Activated CD8-positive, alpha-beta T cell treated with anti-CD3 and anti-CD28 coated beads for 36 hours (primary cell): ENCODE measurements at places on chromosomes 3 and 15. TPM values are rescaled to one million over a fixed set of nuclear protein-coding genes. Genes with fewer than 3 reads are reported as not detected.
A peak's percentile ranks its signal among the peaks of the same experiment; 100 is the strongest.

Gene KNSTRN
- 55.0 TPM for total RNA-seq

Gene SLC27A2
- 9.9 TPM for total RNA-seq

Gene C3orf20
- total RNA-seq = 0.23 TPM

Gene ZNF860
- total RNA-seq = not detected

Gene PCLAF
- total RNA-seq = 135 TPM

Gene UMPS
- total RNA-seq = 41.7 TPM

Gene GHSR
- not detected for total RNA-seq

Gene ADAMTS17
- total RNA-seq = 0.60 TPM

Gene GHRL
- not detected for total RNA-seq

Gene MYRIP
- total RNA-seq = not detected

Gene MFN1
- total RNA-seq = 34.8 TPM

Gene UACA
- 2.4 TPM for total RNA-seq

Gene ANKRD34C
- not detected for total RNA-seq

Gene PLCH1
- total RNA-seq = 0.20 TPM

Gene GOLGA8T
- 0.18 TPM for total RNA-seq

DNA sequence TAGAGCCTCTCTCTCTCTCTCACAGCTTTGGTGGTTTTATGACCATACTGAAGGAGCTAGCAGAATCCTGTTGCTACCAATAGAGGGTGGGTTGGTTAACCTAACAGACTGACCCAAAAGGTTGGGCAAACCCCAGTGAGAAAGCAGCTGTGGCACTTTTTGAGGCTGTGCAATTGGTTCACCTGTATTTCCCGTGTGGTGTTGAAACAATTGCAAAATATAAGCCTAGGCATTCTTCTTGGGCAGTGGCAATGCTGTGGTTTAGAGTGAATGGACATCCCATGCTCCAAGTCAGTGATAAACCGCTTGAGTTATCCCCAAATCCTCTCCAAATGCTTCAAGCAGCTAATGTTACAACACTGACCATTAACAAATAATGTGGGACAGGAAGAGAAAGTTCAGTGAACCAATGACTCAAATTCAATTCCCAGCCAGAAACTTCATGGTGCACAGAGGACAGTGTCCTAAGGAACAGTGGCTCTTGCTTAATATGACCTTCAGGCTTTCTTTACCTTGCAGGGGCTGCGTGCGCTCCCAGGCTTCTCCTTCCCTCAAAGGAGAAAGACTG, 261.9 kb upstream of the ICE2 start:
- peaks cover under 1% of the 10 kb centered on the region for H3K36me3 ChIP-seq
- no peaks in the 10 kb centered on the region for H3K27me3 ChIP-seq
- no peak overlapping the region for H3K4me3 ChIP-seq
- peak; percentile 29 for DNase-seq
- peaks cover 10% of the 10 kb centered on the region for H3K4me1 ChIP-seq
- no peak overlapping the region for H3K27ac ChIP-seq

GRCh38 chr3:56556908-56557830, at the start of gene CCDC66:
Gene CCDC66 (plus strand): TSS chr3:56557175. CDS start chr3:56557243, 68 bp downstream.
- H3K27me3 ChIP-seq = no peaks in the 10 kb centered on the region
- H3K27ac ChIP-seq = peak within 1 kb of the TSS; percentile 98
- H3K4me1 ChIP-seq = peaks cover 22% of the 10 kb centered on the region
- peak within 1 kb of the TSS; percentile 88 for H3K4me3 ChIP-seq
- peak; percentile 97 for DNase-seq

DNA sequence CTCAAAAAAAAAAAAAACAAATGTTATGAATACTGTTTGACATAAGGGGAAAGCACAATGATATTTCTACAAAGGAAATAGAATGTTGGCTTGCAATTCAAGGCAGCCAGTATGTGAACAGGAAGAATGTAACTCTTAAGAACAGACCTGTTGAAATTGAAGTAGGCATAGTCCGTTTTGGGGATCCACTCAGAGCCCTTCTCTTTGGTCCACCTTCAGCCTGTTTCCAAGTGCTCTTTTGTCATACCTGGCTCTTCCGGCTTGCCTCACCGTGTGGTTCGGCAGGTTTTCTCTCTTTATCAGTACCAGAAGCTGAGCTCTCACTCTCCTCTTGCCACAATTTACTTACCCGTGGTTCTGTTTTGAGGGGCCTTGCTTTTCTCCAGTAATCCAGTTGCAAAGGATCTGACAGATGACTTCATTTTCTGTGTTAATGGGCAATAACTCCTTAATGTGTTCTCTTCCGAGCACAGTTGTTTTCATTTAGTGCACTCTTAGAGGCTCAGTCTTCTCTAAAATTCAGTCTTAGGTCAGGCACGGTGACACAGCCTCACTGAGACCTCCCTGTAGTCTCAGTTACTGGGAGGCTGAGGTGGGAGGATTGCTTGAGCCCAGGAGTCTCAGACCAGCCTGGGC, 6.7 kb downstream of the ABHD17C start:
- no peak overlapping the region for H3K4me3 ChIP-seq
- peaks cover 4% of the 10 kb centered on the region for H3K36me3 ChIP-seq
- no peak overlapping the region for H3K27ac ChIP-seq
- peaks cover 9% of the 10 kb centered on the region for H3K4me1 ChIP-seq

DNA sequence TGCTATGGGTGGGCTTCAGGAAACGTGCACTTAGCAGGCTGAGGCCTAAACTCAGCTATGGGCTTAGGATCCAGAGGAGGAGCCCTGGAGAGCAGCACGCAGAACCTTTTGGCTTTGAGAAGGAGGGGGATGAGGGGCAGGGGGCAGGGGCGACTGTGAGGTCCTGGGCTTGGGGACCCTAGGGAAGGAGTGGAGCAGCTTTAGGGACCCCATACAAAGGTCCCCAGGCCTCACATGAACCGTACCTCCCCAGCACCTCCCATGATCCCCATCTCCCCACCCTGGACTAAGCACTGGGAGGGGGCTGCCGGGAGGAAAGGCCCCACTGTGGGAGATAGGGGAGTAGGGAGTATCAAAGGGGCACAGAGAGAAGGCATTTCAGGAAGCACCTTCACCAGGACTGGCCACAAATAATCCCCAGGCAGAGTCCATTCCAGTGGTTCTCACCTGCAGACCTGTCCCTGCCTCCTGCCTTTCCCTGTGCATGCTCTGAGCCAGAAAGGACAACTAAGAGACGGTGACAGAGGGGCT, 62.0 kb upstream of the KLF13 start:
- no peaks in the 10 kb centered on the region for H3K36me3 ChIP-seq
- peaks cover 56% of the 10 kb centered on the region for H3K4me1 ChIP-seq
- DNase-seq = no peak
- no peak overlapping the region for H3K4me3 ChIP-seq
- peak overlapping the region; percentile 82 for H3K27ac ChIP-seq
- H3K27me3 ChIP-seq = peaks cover 3% of the 10 kb centered on the region

- no peak overlapping the region for H3K27ac ChIP-seq
- H3K4me3 ChIP-seq = no peak overlapping the region
- no peaks in the 10 kb centered on the region for H3K4me1 ChIP-seq
Observed at GRCh38 chr3:120424976-120425570, 25.7 kb downstream of the FSTL1 start.

- H3K4me3 ChIP-seq = no peak overlapping the region
- no peaks in the 10 kb centered on the region for H3K36me3 ChIP-seq
- DNase-seq = peak; percentile 26
- H3K27ac ChIP-seq = peak overlapping the region; percentile 71
- peaks cover 61% of the 10 kb centered on the region for H3K4me1 ChIP-seq
Observed at GRCh38 chr3:112671930-112672715, 31.2 kb upstream of the CCDC80 start.

DNA sequence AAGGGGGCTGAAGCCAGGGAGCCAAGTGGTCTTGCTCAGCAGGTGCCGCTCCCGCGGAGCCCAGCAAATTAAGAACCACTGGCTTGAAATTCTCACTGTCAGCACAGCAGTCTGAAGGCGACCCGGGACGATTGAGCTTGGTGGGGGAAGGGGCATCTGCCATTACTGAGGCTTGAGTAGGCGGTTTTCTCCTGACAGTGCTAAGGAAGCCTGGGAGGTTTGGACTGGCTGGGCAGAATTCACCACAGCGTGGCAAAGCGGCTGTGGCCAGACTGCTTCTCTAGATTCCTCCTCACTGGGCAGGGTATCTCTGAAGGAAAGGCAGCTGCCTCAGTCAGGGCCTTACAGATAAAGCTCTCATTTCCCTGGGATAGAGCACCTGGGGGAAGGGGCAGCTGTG, 57.0 kb upstream of the GPR149 start:
- H3K36me3 ChIP-seq = no peaks in the 10 kb centered on the region
- H3K4me1 ChIP-seq = no peaks in the 10 kb centered on the region
- H3K27ac ChIP-seq = no peak overlapping the region
- DNase-seq = no peak
- H3K4me3 ChIP-seq = no peak overlapping the region

- H3K27me3 ChIP-seq = peaks cover 8% of the 10 kb centered on the region
- peak overlapping the region; percentile 49 for H3K4me3 ChIP-seq
- H3K4me1 ChIP-seq = peaks cover 26% of the 10 kb centered on the region
- no peak for DNase-seq
- no peak overlapping the region for H3K27ac ChIP-seq
- H3K36me3 ChIP-seq = no peaks in the 10 kb centered on the region
Observed at GRCh38 chr3:87225659-87226058, 1.4 kb upstream of the CHMP2B start.

DNA sequence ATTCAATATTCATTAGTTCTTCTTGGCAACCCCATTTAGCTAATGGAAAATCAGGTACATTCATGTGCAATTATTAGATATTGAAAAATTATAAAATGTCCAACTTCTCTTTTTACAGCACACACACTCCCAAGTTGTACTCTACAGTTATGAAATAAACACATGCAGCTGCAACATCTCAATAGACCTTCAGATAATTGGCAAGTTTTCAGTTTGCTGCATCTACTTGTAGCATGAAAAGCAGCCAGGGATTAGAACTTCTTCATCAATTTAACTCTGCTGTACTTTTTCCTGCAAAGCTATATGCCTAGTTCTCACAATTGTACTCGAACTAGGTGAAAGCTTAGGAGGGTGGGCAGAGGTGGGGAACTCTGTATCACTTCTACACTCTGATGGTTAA, 46.6 kb upstream of the FHIT start:
- H3K4me3 ChIP-seq = no peak overlapping the region
- DNase-seq = no peak
- H3K36me3 ChIP-seq = no peaks in the 10 kb centered on the region
- peaks cover 2% of the 10 kb centered on the region for H3K27me3 ChIP-seq
- no peaks in the 10 kb centered on the region for H3K4me1 ChIP-seq

DNA sequence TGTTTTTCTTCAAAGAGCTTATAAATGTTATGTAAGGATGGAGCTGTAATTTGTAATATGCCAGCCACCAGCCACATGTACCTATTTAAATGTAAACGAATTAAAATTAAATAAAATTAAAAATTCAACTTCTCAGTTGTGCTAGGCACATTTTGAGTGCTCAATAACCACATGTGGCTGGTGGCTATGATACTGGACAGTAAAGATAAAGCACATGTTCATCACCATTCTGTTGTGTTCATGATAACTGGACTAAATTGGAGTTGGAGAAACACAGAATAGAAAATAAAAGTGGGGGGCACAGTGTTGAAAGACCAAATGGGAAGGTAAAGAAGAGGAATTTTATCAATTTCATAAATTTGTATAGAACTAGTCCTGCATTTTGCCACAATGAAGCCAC, 49.8 kb upstream of the DAZL start:
- H3K27me3 ChIP-seq = no peaks in the 10 kb centered on the region
- H3K4me1 ChIP-seq = no peaks in the 10 kb centered on the region
- no peak overlapping the region for H3K27ac ChIP-seq
- DNase-seq = no peak

DNA sequence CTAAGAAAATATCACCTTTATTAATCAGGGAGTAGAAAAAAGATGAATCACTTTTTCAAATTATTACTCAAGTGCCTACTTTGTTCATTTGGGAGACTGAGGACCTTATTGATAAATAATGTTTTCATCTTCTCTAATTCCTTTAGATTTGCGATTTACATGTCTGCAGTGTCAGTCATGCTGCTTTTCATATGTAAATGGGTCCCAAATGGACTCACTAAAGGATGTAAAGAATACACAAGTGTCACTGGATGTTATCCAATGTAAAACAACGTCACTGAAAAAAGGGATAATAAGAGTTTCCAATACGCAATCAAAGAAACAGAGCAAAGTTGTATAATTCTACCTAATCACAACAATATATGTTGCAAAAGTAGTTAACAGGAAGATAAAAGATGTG, 84.9 kb downstream of the TFDP2 start:
- H3K4me1 ChIP-seq = no peaks in the 10 kb centered on the region
- DNase-seq = no peak
- H3K36me3 ChIP-seq = no peaks in the 10 kb centered on the region
- no peak overlapping the region for H3K27ac ChIP-seq
- no peaks in the 10 kb centered on the region for H3K27me3 ChIP-seq

DNA sequence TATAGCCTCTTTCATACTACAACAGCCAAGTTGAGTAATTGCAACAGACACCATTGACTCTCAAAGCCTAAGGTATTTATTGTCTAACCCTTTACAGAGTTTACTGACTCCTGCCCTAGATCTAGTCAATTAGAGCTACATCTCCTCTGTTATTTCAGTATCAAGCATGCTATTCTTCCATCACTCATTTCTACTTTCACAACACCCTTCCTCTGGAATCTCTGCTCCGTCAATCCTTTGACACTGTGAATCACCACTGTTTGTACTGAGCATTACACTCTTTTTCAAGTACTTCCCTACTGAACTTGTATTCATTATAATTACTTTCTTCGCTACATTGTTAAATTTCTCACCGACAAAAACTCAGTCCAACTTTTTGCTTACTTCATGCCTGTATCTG, 121.8 kb downstream of the ZNF609 start:
- DNase-seq = no peak
- H3K27me3 ChIP-seq = no peaks in the 10 kb centered on the region
- peaks cover 20% of the 10 kb centered on the region for H3K36me3 ChIP-seq
- H3K4me1 ChIP-seq = peaks cover 31% of the 10 kb centered on the region

DNA sequence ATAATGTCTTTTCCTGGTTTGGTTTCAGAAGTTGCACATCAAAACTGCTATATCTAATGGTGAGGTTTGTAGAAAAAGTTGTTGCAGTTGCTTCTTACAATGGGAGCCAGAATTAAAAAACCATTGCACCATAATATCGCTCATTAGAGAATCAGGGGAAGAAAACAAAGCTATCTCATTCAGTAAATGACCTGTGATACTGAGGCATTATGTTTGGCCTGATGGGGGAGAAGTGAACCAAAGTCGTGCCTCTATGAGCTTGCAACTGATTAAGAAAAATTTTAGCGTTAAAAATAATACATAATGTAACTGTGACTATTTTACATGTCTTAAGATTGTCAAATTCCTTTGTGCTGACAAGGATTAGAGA, 60.2 kb upstream of the ARHGEF26 start:
- H3K27me3 ChIP-seq = no peaks in the 10 kb centered on the region
- no peaks in the 10 kb centered on the region for H3K4me1 ChIP-seq
- no peak for DNase-seq
- no peak overlapping the region for H3K4me3 ChIP-seq
